ENCODE measurements at places on chromosomes 3 and 15.
A peak's percentile ranks its signal among the peaks of the same experiment; 100 is the strongest.

GRCh38 chr3:23845326-23846216 is 39.8 kb downstream of the UBE2E1 start:
- DNase-seq: no peak

DNA sequence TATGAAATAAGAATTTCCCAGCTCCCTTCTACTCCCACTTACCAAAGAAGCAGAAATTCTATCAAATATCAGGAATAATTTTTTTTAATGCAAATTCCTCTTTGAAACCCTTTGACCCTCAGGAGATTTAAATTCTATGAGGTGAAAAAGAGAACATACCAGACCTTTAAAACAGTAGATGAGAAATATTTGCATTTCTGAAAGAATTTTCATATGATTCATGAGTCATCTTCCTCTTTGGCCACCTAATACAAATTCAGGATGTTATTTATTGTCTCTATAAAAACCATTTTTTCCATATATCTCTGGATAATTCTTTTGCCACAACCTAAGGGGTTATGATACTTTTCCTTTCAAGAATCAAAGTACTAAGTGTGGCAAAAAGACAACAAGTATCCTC is 67.3 kb upstream of the ST3GAL6 start:
- DNase-seq: peak; percentile 32

DNA sequence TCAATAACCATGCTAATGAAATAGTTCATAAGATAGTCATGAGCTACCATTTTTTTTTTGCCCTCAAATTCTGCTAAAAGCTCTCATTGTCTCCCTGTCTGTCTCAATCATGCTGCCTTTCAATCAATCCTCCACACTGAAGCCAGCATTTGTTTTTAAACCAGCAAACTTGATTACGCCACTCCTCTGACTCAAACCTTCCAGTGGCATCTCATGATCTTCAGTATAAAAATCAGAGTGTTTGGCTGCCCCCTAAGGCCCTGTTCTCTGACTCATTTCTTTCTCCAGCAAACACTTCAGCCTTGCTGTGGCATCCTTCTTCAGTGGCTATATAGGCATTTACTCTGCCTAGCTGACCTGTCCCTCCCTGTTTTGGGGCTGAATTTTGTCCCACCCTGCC is 36.0 kb upstream of the EOMES start:
- DNase-seq: peak; percentile 49

- no peak for DNase-seq
Measured at GRCh38 chr15:54836052-54836795, 360.5 kb downstream of the RSL24D1 start.

DNA sequence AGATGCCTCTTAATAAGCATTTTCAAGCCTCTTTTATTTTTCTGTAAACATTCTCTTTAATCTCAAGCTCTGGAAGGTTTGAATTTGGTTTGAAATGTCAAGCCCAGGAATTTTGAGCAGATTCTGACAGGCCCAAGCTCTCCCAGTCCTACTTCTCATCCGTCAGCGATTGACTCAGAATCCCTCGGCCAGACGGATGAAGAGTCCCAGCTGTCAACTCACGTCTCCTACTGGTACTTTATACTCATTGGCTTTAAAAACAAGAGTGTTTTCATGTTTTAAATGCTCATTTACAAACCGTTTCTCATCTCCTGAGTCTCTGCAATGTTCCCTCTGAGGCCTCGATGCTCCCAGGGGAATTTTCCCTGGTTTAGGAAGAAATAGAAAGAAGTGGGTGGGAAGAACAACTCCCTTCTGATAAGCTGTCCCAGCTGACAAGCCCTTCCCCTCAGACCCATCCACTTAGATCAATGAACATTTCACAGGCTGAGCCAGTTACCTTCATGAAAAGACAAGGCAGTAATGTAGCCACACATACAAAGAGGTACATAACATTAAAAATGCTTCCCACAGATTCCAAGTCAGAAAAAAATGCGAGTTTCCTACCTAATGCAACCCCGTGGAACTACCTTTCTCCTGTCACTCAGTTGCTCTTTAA is 478.2 kb upstream of the DPH6 start:
- DNase-seq: no peak

DNA sequence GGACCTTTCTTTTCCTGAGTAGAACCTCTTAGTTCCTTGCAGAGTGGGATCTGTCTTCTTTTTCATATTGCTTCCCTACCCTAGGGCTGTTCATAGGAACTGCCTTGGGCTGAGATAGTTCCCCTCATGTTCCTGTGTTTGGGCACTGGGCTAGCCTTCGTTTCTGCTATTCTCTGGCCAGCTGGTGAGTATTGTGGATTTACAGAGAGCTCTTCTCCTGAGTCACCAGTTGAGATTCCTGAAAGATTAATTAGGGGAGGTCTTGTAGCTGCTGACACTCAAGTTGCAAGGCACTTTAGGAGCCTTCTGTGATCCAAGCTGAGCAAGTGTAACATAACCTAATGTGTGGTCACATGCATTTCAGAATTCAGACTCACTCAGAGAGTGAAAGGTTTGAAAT is 30.7 kb downstream of the CHD2 start:
- peak; percentile 90 for DNase-seq

DNA sequence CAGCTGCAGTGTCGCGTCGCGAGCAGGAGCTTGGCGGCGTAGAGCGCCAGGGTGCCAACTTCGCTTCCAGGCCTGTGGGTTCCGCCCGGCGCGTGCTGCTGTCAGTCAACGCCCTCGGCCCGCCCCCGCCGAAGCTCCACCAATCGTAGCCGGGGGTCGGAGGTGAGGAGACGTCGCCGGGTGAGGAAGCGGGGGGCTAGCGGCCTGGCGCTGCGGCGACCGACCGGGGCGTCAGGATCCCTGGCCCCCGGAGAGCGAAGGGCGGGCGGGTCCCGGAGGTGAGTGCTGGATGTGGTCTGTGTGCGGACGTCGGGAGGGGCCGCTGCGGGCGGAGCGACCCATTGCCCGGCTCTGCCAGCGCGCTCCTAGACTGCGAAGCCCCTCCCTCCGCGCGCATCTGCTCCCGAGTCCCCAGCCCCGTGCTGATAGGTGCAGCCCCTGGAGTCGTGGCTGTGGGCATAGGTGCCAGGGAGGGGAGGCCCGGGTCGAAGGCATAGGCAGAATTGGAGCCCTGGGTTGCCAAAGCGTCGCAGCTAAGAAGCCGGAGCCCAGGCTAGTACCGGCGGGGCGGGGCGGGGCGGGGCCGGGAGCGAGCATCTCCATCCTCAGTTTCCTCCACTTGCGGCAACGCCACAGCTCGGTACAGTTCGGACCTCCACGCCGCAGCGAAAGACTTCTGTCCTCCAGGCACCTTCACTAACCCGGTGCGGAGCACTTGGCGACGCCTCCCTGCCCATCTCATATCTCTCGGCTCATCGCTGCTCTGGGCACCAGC is at the start of gene NXPE3:
Gene NXPE3 (plus strand): TSS at position 165 of the 775 bp plus-strand sequence. CDS start 6,386 bp downstream, outside the sequence.
- DNase-seq: peak; percentile 74

DNA sequence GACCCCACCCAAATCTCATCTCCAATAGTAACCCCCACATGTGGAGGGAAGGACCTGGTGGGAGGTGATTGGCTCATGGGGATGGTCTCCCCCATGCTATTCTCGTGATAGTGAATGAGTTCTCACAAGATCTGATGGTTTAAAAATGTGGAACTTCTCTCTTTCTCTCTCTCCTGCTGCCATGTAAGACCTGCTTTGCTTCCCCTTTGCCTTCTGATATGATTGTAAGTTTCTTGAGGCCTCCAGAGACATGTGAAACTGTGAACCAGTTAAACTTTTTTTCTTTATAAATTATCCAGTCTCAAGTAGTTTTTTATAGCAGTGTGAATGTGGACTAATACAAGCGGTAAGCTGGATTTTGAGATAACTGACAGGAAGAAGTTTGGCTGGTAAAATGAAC is 60.3 kb upstream of the MBNL1 start:
- no peak for DNase-seq

DNA sequence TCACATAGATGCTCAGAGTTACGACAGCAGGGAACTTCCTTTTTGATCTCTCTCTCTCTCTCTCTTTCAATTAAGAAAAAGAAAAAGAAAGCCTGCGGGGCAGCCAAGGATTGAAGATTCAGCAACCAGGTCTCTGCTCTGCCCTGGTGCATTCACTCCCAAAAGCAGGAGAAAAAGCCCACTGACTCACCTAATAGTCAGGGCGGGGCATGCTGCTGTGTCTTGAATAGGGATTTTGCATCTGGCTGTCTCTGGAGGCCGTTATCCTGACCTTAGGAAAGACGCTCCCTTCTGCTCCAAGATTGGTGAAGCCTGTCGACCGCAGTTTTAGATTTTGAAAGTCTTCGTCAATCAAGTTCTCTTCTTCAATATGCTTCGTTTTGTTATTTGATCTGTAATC is 20.8 kb upstream of the ITGB5 start:
- DNase-seq: no peak

DNA sequence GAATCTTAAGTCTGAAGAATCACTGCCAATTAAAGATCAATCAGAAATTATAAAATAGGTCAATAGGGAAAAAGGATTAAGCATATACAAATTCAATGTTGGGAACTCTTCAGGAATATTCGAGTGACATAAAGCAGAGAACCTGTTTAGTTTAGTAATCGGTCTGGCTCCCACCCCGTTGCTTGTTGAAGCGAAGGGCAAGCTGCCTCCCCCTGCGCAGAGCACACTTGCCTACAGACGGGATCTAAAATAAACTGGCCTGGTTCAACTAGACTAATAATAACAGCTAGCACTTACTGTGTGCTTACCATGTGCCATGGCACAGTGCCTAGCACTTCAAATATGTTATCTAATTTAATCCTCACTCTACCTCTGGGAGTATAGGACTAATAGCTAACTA is 8.6 kb downstream of the SEMA6D start:
- no peak for DNase-seq

DNA sequence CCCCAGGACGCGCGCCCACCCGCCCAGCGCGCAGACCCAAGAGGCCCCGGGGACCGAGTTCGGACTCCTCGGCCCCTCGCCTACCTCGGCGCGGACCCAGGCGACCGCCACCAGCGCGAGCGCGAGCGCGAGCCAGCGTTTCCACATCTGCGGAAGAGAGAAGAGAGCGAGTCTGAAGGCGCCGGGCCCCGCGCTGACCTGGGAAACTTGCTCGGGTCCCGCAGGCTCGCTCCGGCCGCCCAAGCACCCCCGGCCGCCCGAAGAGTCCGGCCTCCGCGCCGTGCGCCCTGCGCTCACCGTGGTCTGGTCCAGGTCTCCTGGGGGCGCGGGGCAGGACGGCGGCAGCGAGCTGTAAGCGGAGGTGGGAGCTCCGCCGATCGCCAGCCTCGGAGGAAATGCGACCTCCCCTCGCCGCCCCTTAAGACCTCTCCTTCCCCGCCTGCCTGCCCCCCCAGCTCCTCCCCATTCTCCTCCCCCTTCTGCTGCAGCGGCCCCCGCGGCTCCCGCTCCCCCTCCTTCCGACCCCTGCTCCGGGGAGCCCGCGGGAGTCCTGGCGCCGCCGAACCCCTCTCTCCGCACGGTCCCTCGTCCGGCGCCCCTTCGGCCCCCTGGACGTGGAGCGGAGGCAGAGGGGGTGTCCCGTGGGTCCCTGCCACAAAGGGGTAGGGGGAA is at the start of gene FSTL1:
Gene FSTL1 (minus strand): TSS at position 393 of the 672 bp plus-strand sequence. CDS start 246 bp downstream, at position 147.
- peak; percentile 80 for DNase-seq

DNA sequence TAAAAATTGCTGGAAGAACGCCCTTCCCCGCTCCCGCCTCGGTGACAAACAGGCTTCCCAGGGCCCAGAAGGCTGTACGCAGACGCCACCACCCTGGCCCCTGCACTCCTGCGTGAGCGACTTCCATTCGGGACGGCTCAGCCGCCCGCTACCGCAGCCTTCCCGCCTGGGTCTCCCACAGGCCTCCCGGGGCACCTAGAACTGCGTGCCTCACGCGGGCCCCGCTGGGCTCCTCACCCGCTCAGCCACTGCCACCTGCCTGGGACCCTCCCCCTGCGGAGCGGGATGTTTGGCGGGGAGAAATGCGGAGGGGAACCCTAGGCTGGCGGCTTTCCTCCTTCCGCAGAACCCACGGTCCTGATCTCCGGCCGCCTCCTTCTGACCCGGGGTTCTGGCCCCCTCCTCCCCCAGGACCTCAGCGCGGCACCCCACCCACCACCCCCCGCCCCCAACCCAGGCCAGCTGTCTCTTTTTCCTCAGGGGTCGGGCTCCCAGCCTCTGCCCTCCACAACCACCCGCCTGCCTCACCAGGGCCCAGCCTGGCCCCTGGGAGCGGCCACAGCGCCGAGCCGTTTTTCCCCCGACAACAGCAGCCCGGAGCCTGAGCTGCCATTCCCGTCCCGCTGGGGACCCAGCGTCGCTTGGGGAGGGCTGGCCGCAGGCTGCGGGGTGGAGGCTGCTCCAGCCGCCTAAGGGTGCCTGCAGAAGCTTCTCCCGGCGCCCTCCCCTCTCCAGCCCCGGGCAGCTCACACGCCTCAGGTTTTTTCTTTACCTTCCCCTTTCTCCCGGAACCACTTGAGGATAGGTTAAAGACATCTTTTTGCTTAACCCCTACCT is 27.6 kb upstream of the RAB7A start:
- peak; percentile 15 for DNase-seq

DNA sequence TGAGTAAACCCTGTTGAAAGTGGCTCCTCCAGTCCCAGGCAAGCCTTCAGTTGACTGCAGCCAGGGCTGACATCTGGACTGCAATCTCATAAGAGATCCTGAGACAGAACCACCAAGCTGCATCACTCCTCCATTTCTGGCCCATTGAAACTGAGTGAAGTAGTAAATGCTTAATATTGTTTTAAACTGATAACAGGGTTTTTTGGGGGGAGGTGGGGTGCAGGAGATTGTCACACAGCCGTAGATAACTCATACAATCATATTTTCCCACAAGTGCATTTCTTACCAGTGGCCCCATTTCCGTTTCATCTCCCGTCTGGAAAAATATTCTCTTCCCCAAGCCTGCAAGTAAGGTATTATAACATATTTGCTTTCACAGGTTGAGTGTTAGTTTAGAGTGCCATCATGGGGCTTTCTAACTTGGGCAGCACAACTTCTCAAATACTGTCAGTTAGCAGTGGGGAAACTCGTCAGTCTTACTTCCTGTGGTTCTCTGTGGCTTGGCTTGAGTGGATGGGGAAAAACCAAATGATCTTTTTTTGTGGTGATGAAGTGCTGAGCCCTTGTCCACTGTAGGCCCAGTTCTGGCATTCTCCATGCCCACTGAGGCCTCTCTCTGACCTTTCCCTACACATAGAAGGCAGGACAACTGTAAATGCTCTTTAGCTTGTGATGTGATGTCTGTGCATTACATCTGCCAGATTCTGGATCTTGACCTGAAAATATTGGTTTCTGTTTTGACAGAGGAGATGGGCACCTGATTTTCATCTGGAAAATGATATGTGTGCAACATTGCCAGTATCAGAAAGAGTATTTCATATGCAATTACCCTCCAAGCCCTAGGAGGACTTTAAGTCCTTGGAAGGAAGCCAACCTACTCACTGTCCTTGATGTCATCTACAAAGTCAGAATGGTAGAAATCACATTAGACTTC is 90.1 kb upstream of the BHLHE40 start:
- DNase-seq: no peak

DNA sequence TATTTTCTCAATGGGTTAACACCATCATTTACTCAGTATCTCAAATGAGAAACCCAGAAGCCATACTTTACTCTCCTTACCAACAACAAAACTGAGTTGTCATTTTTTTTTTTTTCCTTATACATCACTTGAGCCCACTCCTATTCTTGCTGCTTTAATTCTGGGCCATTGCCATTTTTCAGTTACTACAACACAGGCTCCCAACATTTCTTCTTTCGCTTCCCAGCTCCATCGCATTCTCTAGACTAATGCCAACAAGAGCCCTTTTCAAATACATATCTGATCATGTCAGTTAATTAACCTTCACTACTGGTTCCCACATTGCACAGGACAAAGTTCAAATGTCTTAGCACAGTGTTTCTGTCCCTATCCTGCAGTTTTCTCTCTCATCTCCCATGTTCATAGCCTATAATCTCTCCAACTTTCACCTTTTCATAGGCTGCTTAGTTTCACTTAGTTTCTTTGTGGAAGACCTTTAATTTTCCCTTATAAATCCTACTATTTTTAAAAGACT is 22.5 kb upstream of the ANXA2 start:
- DNase-seq: no peak

GRCh38 chr3:73292220-73292619 is 230.8 kb downstream of the EBLN2 start:
- DNase-seq: no peak
